ENCODE measurements at places on chromosomes 7 and 10. TPM values are rescaled to one million over a fixed set of nuclear protein-coding genes. Genes with fewer than 3 reads are reported as not detected.

Gene GPR146
- total RNA-seq, result 2.3 TPM

Gene COL17A1
- 3.8 TPM for total RNA-seq

Gene AMPH
- total RNA-seq, result 0.12 TPM

Gene CDK1
- 87.6 TPM for total RNA-seq

Gene C10orf90
- total RNA-seq, result 2.8 TPM

Measured in A549 treated with CpdA at 1 μM for 4 hours (cell line).